Activated CD4-positive, alpha-beta memory T cell treated with anti-CD3 and anti-CD28 coated beads for 36 hours (primary cell): ENCODE measurements at places on chromosomes 4 and X. TPM values are rescaled to one million over a fixed set of nuclear protein-coding genes. Genes with fewer than 3 reads are reported as not detected.
A peak's percentile ranks its signal among the peaks of the same experiment; 100 is the strongest.

GRCh38 chr4:88522702-88523324 is 763 bp downstream of the PYURF start:
- H3K4me1 ChIP-seq, result peaks cover 47% of the 10 kb centered on the region
- peak overlapping the region; percentile 90 for H3K4me3 ChIP-seq
- peak overlapping the region; percentile 88 for H3K27ac ChIP-seq
- DNase-seq, result peak; percentile 55
- peaks cover 12% of the 10 kb centered on the region for H3K36me3 ChIP-seq

DNA sequence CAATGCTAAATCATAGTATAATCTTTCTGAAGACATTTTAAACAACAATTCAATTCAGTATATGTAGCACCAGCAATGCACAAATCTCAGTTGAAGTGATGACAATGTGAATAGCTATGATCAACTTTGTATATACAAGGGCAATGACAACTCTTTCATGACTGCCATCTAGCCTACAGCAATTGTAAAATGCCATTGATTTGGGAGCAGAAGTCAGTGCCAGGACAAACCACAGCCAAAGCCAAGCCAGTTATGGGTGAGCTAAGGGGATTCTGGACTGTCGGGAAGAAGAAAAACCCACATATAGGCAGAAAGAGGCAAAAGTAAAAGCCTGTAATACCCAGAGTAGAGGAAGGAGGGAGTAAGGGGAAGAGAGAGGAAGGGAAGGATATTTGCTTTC is 238.6 kb downstream of the MID1IP1 start:
- DNase-seq, result no peak
- H3K36me3 ChIP-seq, result no peaks in the 10 kb centered on the region
- H3K27me3 ChIP-seq, result peaks cover 6% of the 10 kb centered on the region
- H3K4me1 ChIP-seq, result no peaks in the 10 kb centered on the region
- H3K27ac ChIP-seq, result no peak overlapping the region
- no peak overlapping the region for H3K4me3 ChIP-seq

DNA sequence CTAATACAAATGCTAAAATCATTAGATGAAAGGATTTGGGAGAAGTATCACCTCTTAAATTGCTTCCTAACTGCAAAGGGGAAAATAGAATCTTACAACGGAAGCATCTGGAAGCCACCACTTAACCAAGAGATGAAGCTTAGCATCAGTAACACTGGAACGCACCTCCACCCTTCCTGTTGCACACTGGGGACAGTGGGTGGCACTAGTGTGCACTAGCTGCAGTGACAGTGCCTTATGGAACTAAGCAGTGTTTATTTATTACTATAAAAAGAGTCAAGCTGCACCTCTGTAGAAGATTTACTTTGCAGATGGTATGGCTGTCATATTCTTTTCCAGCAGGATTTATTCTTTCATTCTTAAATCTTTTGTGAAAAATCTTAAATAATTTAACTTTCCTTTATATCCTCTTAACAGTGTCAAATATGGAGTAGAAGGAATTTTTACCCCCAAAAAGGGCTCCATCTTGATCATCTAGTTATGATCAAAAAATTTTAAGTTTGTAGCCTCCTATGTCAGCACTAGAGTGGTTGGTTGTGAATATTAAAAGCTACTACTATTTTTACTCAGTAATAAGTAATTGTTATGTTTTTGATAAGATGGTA is 76.7 kb downstream of the SCD5 start:
- no peaks in the 10 kb centered on the region for H3K4me1 ChIP-seq
- no peaks in the 10 kb centered on the region for H3K36me3 ChIP-seq
- peak; percentile 16 for DNase-seq
- H3K27ac ChIP-seq, result no peak overlapping the region
- H3K4me3 ChIP-seq, result no peak overlapping the region

DNA sequence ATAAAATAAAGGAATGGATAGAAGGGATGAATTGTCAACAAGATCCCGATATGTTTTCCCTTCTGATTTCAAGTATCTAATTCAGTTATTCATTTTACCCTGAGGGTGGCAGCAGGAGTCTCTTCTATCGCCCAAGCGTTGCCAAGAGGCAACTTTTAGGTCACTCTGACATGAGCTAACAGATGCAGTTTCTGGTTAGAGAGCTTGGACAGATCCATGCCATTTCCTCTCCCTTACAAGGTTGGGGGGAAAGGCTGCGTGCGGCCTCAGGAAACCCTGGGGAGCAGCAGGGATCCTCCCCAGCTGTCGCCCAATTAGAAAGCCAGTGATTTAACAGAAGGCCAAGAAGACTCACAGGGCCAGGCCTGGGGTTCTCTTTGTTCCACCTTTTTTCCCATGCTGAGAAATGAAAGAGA is 35.3 kb upstream of the WAS start:
- peaks cover 5% of the 10 kb centered on the region for H3K4me1 ChIP-seq
- H3K27me3 ChIP-seq, result no peaks in the 10 kb centered on the region
- DNase-seq, result peak; percentile 43
- H3K27ac ChIP-seq, result no peak overlapping the region

DNA sequence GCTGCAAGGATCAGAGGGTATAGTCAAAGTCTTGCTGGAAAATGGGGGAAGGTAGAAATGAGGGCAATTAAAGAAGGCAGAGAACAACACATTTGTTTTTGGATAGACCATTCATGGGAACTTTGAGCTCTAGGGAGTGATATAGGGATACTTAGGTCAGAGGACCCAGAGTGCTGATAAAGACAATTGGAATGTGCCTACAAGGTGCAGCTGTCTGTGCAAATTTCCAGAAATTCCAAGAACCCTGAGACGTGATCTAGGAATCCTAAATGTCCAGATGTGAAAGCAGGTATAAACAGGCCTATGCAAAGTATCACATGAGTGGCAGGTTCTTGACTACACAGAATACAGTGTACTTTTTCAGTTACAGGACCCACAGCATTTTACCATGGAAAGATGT is 24.2 kb downstream of the FNIP2 start:
- peaks cover 2% of the 10 kb centered on the region for H3K36me3 ChIP-seq
- no peaks in the 10 kb centered on the region for H3K27me3 ChIP-seq
- no peak for DNase-seq

DNA sequence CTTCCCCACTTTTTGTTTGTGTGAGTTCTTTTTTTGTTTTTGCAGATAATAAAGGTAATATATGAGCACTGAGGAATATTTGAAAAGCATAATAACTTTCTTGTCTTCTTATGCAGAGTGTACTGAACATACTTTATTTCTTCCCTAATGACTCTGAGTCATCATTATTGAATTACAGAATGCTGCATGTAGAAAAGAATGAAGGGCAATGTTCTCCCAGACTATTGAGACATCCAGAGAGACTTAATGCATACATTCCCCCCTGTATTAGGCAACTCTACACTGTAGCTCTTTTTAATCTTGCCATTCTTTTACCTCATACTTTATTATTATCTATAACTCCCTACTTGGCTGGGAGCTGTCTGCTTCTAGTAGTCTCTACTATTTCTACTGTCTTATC is 240.5 kb upstream of the ANKRD50 start:
- no peak overlapping the region for H3K27ac ChIP-seq
- no peaks in the 10 kb centered on the region for H3K27me3 ChIP-seq
- no peak for DNase-seq
- H3K4me1 ChIP-seq, result no peaks in the 10 kb centered on the region
- no peak overlapping the region for H3K4me3 ChIP-seq
- no peaks in the 10 kb centered on the region for H3K36me3 ChIP-seq

OCRL gene
- 2.8 TPM for total RNA-seq
